Stimulated activated CD8-positive, alpha-beta memory T cell treated with anti-CD3 and anti-CD28 coated beads, Interleukin-7, amount 100 ng/mL, for 1 hour (primary cell): ENCODE measurements at places on chromosomes 2 and 18.
A peak's percentile ranks its signal among the peaks of the same experiment; 100 is the strongest.

DNA sequence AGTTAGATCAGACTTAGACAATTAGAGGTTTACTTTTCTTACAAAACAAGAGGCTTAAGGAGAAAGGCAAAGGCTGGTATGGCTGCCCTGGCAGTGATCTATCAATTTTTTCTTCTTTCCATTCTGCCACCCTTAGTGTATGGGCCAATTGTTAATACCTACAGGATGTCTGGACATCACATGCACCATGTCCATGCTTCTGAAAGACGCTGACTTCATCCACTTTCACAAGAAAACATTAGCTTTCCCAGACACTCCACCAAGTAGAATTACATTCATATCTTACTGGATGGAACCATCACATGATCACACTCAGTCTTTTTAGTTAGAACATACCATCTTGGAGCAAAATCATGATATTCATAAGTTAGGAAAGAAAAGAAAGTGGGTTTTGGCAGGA lies 120.9 kb downstream of the ARHGAP28 start:
- DNase-seq, result no peak

- no peak for DNase-seq
Measured at GRCh38 chr2:12803607-12804006, 86.9 kb downstream of the TRIB2 start.

GRCh38 chr2:230329946-230330605 lies 3.1 kb downstream of the SP140L start:
- DNase-seq, result no peak

GRCh38 chr2:80894486-80894885 lies 589.9 kb upstream of the LRRTM1 start:
- DNase-seq, result no peak

- no peak for DNase-seq
Measured at GRCh38 chr2:29691391-29691950, 229.9 kb downstream of the ALK start.

GRCh38 chr2:28199995-28200679 lies 192.5 kb upstream of the FOSL2 start:
- no peak for DNase-seq

GRCh38 chr2:43196768-43197587 lies 29.4 kb downstream of the ZFP36L2 start:
- no peak for DNase-seq

GRCh38 chr2:15639323-15640251 lies 47.9 kb downstream of the DDX1 start:
- no peak for DNase-seq

GRCh38 chr2:54088191-54088634 lies 27.2 kb upstream of the ACYP2 start:
- DNase-seq, result no peak

GRCh38 chr2:219509780-219510511 lies 4.3 kb upstream of the ASIC4 start:
- no peak for DNase-seq

DNA sequence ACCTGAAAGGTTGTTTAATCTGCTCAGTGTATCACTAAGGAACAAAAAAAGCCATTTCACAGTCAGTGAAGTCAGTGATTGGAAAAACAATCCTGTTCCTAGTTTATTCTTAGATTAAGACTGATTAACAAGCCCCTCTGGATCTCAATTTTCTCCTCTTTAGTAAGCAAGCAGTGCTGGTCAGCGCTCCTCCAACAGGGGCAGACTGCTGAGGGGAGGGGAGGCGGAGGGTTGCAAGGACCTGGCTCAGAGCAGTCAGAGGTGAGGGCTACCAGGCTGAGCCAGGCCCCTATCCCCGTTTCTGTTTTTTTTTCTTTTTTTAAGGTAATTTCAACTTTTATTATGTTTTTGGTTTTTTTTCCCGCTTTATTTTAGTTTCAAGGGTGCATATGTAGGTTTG lies 24.7 kb upstream of the KCNS3 start:
- DNase-seq, result no peak

GRCh38 chr2:101823347-101823791 lies 125.9 kb downstream of the MAP4K4 start:
- peak; percentile 40 for DNase-seq

- DNase-seq, result no peak
Measured at GRCh38 chr2:74659462-74659861, 5.4 kb downstream of the SEMA4F start.

DNA sequence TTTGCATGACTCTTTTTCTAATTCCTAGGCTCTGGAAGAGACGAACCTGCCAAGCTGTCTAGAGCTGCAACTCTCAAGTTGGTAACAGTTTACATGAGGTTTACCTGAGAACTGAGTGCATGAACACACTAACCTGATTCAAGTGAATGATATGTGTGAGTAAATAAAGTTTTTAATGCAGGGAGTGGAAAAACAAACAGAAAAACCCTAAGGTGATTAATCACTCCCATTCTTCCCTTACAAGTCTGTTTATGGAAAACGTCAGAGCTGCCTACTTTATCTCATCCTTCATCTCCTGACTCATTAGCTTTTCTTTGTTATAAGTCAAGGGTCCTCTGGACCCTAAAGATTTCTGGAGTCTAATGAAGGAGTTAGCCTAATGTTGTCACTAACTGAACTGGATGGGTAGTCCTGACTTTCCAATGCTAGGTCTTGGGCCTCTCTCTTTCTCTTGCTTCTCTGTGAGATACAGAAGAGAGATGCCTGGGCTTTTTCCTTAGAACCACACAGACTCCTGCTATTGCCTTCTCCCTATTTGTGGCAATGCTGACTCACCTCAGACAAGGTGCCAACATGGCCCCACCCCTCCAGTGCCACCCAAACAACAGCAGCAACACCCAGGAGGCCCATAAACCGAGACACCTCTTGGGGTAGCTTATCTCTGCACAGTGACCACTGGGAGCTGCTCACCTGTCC lies 952.4 kb downstream of the EPHA4 start:
- DNase-seq, result no peak

DNA sequence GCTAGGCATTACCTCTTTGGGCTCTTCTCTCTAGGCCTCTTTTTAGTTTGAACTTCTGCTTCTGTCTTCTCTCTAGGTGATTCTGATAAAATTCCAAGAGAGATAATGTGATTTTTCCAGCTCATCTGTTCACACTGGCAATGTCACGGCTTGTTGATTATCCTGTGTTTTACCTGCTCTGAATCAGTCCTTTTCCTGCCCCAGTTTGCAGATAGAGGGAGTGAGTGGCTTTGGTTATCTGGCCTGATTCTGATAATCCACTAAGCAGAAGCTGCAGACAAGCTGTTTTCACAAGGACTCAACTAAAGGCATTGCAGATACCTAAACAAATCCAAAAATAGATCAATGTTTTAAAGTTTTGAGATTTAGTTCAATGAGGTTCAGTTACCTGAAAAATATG lies 111.9 kb downstream of the DCC start:
- no peak for DNase-seq

DNA sequence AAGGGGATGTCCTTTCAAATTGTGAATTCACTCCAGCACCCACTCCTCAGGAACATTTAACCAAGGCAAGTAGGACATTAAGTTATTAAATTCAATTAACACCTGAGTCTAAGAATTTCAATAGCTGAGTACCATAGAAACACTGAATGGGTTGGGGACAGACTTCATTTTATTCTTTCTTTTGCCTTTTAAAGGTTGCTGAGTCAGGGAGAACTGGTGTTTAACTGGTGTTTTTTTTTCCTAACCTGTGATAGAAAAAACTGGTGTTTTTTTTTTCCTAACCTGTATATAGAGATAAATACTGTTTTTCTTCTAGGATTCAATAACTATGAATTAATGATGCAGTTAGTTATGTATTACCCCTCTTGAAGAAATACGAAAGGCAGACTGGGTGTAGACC lies 38.9 kb downstream of the TTC27 start:
- DNase-seq, result no peak

DNA sequence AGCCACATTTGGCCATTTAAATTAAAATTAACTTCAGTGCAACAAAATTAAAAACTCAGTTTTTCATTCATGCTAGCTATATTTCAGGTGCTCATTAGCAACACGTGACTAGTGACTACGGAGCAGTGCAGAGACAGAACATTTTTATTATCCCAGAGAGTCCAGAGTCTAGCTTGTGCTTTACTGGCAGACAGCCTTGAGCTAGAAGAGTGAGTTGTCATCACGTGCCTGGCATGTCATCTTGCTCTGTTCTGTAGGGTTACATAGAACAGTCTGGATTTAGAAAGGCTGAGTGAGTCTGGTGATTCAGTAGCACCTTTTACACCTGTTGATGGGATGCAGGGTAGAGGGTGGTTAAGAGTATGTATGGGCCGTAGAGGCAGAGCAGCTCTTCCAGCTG lies 136.9 kb upstream of the IL1R2 start:
- no peak for DNase-seq

DNA sequence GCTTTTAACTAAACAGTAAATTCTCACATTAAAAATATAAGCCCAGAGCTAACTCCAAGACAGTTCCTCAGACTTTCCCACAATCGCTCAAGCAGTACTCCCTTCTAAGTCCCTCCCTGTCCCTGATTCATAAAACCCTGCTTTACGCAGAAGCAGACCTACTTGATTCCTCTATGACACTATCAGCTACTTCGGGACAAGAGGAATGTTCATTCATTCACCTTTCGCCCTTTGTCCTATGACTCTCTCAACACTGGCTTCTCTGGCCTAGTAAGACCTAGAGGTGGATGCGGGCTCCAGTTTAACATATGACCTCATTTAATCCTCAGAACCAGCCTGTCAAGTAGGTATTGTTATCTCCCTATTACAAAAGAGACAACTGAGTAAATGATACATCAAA lies 10.2 kb downstream of the LPIN2 start:
- no peak for DNase-seq

GRCh38 chr2:121698318-121698930 lies 38.3 kb downstream of the NIFK start:
- no peak for DNase-seq

DNA sequence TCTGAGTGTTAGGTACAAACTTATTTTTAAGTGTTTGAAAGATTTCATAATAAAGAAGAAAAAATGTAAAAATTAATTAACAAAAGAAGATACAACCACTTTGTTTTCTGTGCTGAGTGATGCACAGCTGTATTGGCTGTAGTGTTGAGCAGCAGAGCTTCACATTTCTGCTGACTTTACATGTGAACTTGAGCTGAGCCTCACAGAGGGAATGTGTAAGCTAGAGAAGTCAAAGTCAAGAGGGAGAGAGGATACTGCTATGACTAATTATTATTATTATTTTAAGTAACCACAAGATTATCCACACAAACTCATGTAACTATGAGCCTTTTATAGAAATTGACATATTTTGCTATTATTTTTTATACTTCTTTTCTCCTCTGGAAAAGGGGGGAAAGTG lies 159.1 kb upstream of the ZSWIM2 start:
- DNase-seq, result no peak

DNA sequence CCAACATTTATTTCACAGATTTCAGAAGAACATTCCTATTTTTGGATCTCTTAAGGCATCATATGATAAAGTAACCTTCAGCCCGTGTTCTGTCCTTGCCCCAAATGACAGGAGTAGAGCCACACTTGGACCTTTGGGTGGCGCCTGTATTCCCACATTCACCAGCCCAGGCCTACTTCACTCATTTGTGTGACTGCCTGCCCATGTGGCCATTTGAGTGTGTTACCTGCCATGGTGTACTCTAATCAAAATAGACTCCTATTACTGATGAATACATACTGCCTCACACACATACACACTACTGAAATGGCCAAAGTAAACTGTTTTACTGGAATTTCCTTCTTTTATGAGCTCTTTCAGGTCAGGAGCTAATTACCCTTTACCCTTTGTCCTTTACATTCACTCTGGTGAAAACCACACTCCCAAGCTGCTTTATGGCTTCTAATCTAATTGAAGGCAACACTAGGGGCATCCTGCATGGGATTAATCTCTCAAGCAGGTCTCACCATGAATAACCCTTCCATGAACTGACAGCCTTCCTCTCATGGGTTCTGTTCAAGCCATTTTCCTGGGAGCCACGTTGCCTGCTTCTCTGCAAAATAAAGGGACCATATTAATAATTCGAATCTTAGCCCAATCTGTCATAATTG lies 271.0 kb upstream of the GALNT5 start:
- no peak for DNase-seq

DNA sequence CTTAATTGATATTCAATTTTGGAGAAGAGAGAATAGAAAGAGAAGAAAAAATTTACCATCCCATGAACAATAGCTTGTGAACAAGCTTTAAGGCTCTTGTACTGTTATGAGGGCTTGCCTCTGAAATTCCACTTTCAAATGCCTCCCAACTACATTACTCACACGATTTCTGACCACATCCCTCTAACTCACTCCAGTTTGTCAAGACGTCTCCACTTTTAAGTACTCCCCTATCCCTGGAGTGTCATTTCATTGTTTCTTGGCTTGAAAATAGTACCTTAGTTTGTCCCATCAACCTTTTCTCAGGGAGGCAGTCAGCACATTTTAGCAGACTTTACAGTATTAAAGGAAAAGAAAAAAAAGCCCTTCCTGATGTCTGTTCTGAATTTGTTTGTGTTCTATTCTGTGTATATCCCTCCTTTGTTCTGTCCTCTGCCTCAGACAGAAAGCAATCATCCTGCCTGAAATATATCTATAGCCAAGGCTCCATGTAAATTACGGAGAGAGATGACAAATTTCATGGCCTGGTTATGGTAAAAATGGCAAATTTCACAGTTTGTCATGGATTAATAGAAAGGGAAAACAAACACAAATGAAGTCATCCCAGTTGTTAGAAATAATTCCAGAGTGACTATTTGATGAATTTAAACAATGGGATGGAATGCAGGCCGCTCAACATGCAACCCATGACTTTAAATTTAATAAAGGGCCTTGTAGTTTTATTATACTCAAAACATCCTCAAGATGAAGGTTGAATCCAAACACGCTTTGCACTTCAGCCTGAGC lies 228.8 kb downstream of the ETAA1 start:
- no peak for DNase-seq

GRCh38 chr2:1967242-1968208 lies 223.2 kb upstream of the PXDN start:
- DNase-seq, result no peak

DNA sequence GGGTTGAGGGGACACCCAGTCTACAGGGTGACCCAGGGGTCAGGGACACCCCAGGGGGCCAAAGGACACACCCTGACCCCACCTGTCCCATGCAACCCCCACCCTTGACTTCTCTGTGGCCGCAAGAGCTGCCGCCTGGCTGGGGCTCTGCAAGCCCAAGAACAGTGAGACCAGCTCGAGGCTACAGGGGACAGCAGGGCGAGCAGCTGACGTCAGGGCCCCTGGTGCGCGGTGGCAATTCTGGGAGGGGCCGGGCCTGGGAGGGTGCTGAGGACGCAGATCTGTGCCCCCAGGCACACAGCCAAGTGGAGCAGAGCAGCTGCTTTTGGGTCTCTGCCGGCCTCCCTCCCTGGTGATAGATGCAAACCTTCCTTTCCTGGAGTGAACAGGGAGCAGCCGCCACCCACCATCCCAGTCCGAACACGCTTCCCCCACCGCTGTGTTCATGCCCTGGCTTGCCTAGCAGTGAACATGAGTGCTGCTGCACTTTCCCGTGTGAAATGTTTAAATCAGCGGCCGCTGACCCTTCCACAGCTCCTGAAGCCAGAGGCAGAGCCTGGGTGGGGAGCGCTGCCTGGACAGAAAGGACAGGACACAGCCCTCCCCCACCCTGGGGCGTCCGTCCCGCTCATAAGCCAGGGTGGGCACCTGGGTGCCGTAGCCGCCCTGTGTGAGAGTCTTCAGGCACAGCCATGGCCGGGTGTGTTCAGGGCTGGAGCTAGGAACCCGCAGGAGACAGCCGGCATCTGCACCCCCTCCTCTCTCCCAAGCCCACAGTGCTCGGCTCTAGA lies 46.9 kb downstream of the SLC66A2 start:
- no peak for DNase-seq

- no peak for DNase-seq
Measured at GRCh38 chr18:51621864-51622160, 424.3 kb upstream of the MEX3C start.
